Sigmoid colon (tissue), 7 donors: ENCODE measurements at places on chromosomes 6 and 20. TPM values are rescaled to one million over a fixed set of nuclear protein-coding genes. Genes with fewer than 3 reads are reported as not detected.

- no peak for DNase-seq
- H3K4me1 ChIP-seq: no peaks in the 10 kb centered on the region
- no peak overlapping the region for H3K27ac ChIP-seq
- no peaks in the 10 kb centered on the region for H3K36me3 ChIP-seq
- H3K27me3 ChIP-seq: no peaks in the 10 kb centered on the region
These were observed 2.9 kb upstream of the HLA-DOB start for GRCh38 chr6:32819729-32820128.

DNA sequence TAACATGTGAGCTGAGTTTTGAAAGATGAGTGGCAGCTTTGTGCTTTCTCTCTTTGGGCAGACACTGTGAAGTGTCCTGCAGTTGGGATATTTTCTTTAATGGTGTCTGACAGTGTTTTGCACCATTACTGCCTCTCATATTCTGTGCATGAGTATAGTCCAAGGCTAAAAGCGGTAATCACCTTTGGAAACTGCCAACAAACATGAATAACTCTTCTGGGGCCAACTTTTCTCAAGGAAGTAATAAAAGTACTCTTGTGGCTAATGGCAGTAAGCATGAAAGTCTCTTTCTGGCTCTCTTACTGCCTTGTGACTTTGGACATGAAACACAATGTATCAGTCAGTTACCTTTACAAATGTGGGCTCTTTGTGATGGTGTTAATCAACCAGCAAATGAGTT is 91.7 kb upstream of the SOX4 start:
- H3K27me3 ChIP-seq: no peaks in the 10 kb centered on the region
- H3K4me3 ChIP-seq: no peak overlapping the region
- no peaks in the 10 kb centered on the region for H3K4me1 ChIP-seq
- H3K27ac ChIP-seq: no peak overlapping the region

RNF39 gene
- not detected for total RNA-seq

SIGLEC1 gene
- 9.9 TPM for total RNA-seq

DNA sequence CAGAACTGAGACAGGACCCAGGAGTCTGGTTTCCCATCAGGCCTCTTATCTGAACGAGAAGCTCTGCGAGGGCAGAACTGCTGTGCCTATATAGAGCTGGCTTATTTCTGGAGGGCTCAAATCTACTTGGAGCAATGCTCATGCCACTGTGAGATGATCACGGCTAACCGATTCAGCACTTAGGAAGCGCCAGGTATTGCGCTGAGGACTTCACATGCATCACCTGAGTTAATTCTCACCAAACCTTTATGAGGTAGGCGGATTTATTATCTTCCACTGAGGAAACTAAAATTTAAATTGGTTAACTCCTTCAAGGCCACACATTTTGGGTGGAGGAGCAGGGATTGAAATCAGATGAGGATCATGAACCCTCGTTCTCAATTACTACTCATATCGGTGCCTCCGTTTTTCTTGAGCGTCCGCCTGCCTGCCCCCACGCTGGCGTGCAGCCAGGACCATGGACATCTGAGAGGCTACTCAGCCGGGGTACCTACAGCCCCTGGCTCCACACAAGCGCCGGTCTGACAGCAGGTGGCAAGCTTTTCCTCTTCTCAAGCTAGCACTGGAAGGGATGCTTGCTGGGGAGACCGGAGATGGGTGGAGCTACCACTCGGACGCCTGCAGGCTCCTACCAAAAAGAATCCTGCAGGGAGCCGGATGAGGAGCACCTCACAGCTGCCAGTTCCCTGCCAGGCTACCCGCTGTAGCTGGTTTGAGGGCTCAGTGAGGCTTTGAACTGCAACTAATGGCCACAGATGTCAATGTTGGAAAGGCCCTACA is 1.0 kb upstream of the PCIF1 start:
- no peaks in the 10 kb centered on the region for H3K27me3 ChIP-seq
- DNase-seq: peak; percentile 89
- H3K4me3 ChIP-seq: peak overlapping the region; percentile 100
- peaks cover 16% of the 10 kb centered on the region for H3K4me1 ChIP-seq
- peak overlapping the region; percentile 100 for H3K27ac ChIP-seq
- peaks cover 1% of the 10 kb centered on the region for H3K36me3 ChIP-seq

DNA sequence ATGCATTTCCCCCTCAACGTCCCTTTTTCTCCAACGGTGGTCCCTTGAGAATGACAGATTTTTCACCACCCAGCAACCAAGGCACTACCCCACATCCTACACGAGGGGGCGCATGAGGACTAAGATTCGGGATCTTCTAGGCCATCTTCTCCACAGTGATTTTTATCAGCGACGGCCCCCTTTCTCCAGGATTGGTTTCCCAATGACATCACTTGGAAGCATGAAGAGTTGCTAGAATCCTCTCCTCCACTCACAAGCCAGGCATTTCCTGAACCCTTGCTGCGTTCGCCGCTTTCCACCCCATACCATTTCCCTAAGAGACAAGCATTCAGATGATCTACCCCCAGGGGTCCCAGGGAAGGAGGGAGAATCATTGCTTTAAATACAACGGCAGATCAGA is 252.0 kb downstream of the HIVEP2 start:
- no peak overlapping the region for H3K27ac ChIP-seq
- no peaks in the 10 kb centered on the region for H3K36me3 ChIP-seq
- no peak overlapping the region for H3K4me3 ChIP-seq
- H3K27me3 ChIP-seq: no peaks in the 10 kb centered on the region
- H3K4me1 ChIP-seq: no peaks in the 10 kb centered on the region
- DNase-seq: peak; percentile 82

- no peak overlapping the region for H3K27ac ChIP-seq
- DNase-seq: no peak
- H3K36me3 ChIP-seq: peaks cover 19% of the 10 kb centered on the region
- no peak overlapping the region for H3K4me3 ChIP-seq
- H3K27me3 ChIP-seq: no peaks in the 10 kb centered on the region
These were observed 20.5 kb upstream of the GJA10 start for GRCh38 chr6:89873721-89874120.

GRCh38 chr20:44973053-44973452 is 6.7 kb downstream of the STK4 start:
- H3K4me3 ChIP-seq: no peak overlapping the region
- peaks cover 8% of the 10 kb centered on the region for H3K36me3 ChIP-seq
- H3K27ac ChIP-seq: no peak overlapping the region
- H3K4me1 ChIP-seq: no peaks in the 10 kb centered on the region
- H3K27me3 ChIP-seq: no peaks in the 10 kb centered on the region

CDH4 gene
- total RNA-seq: not detected

GRCh38 chr6:108123481-108123929 is 42.3 kb upstream of the NR2E1 start:
- H3K27me3 ChIP-seq: peaks cover 50% of the 10 kb centered on the region
- no peak for DNase-seq
- H3K27ac ChIP-seq: no peak overlapping the region
- peaks cover 9% of the 10 kb centered on the region for H3K4me1 ChIP-seq
- H3K36me3 ChIP-seq: no peaks in the 10 kb centered on the region

DNA sequence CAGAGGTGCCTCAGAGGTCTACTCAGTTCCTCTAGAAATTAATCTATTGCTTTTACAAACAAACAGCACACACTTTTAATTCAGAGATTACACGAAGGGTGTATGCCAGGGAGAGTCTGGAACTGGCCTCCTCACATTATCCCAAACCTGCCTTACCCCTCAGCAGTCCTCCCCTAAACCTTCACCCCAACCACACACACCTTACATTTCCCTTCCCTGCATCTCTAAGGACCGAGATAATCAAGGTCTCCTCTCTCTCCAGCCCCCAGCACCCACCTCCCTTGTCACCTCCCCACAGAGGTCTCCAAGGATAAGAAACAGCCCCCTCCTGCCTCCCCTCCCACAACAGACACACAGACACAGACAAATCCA is 6.1 kb downstream of the HLA-DRB1 start:
- H3K4me1 ChIP-seq: no peaks in the 10 kb centered on the region
- H3K27ac ChIP-seq: no peak overlapping the region
- H3K36me3 ChIP-seq: no peaks in the 10 kb centered on the region

GRCh38 chr20:38548356-38549083 is 32.5 kb upstream of the ADIG start:
- DNase-seq: no peak
- no peaks in the 10 kb centered on the region for H3K4me1 ChIP-seq
- H3K27ac ChIP-seq: no peak overlapping the region
- no peak overlapping the region for H3K4me3 ChIP-seq
- peaks cover 36% of the 10 kb centered on the region for H3K36me3 ChIP-seq

DNA sequence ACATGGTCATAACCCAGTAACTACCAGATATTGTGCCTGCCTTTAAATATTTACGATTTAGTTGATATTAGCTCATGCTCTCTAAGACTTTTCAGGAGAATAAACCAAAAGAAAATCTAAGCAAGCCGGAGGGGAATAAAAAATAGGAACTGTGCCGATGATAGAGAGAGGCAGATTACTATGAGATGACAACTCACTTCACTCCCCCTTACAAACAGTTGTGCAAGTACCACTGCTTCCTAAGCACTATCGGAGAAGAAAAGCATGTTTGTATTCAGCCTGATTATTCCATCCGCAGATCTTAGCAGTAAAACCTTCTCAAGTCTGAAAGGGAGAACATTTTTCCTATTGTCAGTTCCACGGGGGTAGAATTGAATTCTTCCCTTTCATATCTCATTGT is 294.4 kb downstream of the KCNQ5 start:
- no peaks in the 10 kb centered on the region for H3K4me1 ChIP-seq
- H3K27me3 ChIP-seq: no peaks in the 10 kb centered on the region

SLC2A10 gene
- 6.4 TPM for total RNA-seq

DNA sequence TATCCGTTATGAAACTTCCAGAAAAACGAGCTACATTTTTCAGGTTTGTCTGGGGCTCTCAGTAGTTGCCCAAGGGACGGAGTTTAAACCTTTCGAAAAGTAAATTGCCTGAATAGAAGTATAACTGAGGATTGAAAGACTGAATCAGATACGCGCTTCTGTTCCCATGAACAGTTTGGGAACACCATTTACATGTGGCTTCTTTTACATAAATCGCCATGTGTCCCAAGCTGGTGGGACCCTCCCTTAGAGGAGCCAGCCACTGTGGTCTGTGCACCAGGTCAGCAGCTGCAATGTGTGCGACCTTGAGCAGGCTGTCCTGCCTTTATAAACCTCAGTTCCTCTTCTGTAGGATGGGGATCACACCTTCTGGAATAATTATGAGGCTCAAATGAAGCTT is 11.0 kb downstream of the ENTPD6 start:
- peaks cover 5% of the 10 kb centered on the region for H3K36me3 ChIP-seq
- H3K27me3 ChIP-seq: no peaks in the 10 kb centered on the region
- H3K4me3 ChIP-seq: no peak overlapping the region

DNA sequence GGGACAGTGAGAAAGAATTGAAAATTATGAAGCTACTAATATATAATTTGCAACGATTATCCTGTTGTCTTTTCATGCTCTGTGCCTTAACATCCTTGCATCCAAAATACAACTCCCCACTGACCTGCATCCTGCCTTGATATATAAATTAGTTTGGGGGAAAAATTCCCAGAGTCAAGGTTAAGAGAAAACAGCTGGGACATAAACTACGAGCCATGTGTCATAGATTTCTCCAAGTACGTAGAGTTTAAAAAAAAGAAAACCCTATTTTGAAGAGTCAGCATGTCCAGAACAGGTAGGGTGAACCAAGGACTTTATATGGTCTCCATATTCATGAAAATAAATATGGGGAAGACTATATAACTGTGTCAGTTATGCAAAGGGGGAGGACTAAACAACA is 123.8 kb upstream of the MARCKS start:
- peak overlapping the region; percentile 45 for H3K27ac ChIP-seq
- peaks cover 9% of the 10 kb centered on the region for H3K4me1 ChIP-seq
- no peaks in the 10 kb centered on the region for H3K27me3 ChIP-seq
- H3K36me3 ChIP-seq: no peaks in the 10 kb centered on the region
- no peak overlapping the region for H3K4me3 ChIP-seq

DNA sequence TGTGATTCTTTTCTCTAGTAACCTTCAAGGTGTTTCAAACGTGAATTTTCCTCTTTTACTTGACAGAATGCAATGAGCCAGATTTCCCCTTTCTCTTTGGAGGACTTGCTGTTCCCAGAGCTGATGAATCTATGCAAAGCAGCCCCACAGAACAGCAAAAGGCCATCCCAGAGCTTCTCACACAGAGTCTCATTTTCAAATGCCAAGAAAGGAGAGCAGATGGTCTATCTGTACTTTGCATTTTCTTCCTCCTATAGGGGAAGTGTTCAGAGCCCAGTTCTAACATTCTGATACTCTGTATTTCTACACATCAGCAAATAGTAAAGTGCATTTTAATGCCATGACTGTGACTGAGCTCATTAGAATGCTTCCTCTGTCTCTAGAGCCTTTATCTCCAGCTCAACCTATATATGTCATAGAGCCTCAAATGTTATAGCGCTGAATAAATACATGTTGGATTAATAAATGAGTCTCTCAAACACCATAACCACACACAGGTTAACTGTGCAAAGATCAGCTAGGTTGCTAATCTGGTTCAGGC is 81.8 kb upstream of the EYA4 start:
- no peaks in the 10 kb centered on the region for H3K27me3 ChIP-seq
- no peaks in the 10 kb centered on the region for H3K4me1 ChIP-seq
- H3K4me3 ChIP-seq: no peak overlapping the region
- H3K36me3 ChIP-seq: no peaks in the 10 kb centered on the region
- no peak overlapping the region for H3K27ac ChIP-seq

- H3K36me3 ChIP-seq: no peaks in the 10 kb centered on the region
- no peak overlapping the region for H3K4me3 ChIP-seq
- no peak overlapping the region for H3K27ac ChIP-seq
- no peaks in the 10 kb centered on the region for H3K4me1 ChIP-seq
- no peaks in the 10 kb centered on the region for H3K27me3 ChIP-seq
These were observed 436.9 kb upstream of the IMPG1 start for GRCh38 chr6:76509397-76509796.

ALDH8A1 gene
- total RNA-seq: 1.2 TPM

SCRT2 gene
- not detected for total RNA-seq

IP6K3 gene
- total RNA-seq: 6.7 TPM

DNA sequence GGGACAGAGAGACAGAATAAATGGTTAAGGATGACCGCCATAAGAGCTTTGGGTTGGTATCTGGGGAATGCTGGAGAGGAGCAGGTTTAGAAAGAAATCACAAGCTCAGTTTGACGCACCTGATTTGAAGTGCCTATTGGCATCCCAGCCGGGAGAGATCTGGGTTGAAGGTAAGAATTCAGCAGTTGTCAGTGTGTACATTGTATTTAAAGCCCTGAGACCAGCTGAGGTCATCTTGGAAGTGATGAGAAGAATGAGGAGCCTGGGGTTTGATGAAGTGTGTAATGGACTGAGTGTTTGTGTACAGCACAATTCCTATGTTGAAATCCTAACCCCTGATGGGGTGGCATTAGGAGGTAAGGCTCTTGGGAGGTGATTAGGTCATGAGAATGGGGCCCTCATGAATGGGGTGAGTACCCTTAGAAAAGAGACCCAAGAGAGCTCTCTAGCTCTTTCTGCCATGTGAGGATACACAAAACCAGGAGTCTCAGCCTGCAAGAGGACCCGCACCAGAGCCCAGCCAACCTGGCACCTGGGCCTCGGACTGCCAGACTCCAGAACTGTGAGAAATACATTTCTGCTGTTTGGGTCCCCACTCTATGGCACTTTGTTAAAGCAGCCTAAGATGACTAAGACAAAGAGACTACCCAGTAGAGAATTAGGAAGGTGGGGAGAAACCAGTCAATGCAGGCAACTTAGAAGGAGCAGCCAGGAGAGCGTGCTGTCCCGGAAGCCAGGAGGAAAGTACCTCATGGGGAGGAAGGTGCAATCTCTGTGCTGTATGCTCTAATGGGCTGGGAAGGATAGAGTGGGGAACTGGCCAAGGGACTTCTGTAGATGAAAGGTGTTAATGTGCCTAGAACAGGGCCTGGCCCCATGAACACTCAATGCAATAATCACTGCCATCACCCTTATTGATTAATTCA is 133.7 kb upstream of the SLC24A3 start:
- H3K36me3 ChIP-seq: no peaks in the 10 kb centered on the region
- no peaks in the 10 kb centered on the region for H3K27me3 ChIP-seq
- H3K4me1 ChIP-seq: no peaks in the 10 kb centered on the region
- no peak overlapping the region for H3K4me3 ChIP-seq
- no peak for DNase-seq
